MG63 (cell line): ENCODE measurements at places on chromosomes 3 and 15. TPM values are rescaled to one million over a fixed set of nuclear protein-coding genes. Genes with fewer than 3 reads are reported as not detected.

The LMCD1 gene
- total RNA-seq = 2.6 and 3.4 TPM in 2 replicates

The PDCD7 gene
- 32.6 and 43.7 TPM in 2 replicates for total RNA-seq

DNA sequence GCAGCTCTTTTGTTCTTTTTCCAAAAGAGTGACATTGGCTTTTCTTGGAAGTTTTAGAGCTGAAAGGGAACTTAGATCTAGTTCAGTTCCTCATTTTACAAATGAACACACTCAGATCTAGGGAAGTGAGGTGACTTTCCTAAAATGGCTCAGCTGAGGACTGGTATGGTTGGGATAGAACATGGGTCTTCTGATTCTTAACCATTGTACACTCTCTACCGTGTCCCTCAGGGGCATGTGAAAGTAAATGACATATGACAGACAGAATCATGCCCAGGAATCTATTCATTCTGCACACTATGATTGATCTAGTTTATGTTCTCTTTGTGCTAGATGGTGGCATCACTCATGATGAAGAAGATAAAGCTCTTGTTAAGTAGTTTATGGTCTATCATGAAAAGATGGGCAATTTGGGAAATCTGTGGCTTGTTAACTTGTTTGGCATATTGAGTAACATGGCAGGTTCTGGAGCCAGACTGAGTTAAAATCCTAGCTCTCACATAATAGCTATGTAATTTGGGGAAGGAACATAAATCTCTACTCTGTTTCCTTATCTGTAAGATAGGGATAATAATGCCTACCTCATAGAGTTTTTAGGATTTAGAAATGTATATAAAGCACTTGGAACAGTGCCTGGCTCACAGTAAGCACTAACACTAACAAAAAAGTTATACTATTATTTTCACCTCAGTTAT lies 30.9 kb downstream of the UBE2E1 start:
- DNase-seq = no peak

DNA sequence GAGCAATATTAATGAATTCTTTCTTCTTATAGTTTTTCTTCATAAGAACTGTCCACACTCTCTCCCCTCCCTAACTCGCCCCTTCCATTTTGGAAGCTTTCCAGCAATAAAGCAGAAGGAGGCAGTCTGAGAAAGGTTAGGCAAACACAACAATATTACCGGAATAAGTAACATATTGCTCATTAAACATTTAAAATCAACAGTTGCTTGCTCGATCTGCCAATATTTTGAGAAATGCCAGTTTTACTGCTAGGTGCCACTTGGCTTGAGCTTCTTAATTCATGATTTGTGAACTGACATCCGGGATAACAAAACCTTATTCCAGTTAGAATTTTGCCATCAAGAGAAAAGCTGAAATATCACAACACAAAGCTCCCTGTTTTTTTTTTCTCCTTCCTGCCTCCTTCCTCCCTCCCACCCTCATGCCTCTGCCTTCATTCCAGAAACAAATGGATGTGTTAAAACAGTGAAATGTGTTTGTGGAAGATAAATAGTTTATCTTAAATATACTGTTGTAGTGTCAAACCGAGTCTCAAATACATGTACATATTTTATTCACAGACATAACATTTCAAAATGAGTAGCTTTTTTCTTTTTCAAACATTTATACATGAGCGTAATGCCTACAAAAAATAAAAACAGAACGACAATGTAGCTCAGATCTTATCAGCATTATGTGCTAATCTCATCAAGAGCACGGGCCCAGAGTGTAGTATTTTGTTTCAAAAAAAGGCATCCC lies 253.7 kb downstream of the GAP43 start:
- DNase-seq = no peak

DNA sequence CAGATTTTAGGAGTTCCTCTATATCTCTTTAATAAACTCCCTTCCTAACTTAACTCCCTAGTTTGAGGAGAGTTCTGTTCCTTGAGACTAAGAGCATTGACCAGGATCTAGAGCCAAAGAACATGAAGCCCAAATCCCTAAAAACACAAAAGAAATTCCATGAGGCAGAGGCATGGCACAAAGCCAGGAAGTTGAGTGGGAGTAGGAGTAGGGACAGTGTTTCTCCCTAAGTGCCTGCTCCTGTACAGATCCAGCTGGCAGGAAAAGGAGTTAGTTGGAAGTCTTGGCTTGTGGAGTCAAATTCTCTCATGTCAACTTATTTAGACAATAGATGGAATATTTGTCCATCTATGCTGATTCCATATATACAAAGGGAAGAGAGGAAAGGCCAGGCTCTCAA lies 11.4 kb downstream of the ACTC1 start:
- DNase-seq = peak; percentile 60

- DNase-seq = no peak
Observed at GRCh38 chr3:55906896-55907295, 419.8 kb upstream of the WNT5A start.

DNA sequence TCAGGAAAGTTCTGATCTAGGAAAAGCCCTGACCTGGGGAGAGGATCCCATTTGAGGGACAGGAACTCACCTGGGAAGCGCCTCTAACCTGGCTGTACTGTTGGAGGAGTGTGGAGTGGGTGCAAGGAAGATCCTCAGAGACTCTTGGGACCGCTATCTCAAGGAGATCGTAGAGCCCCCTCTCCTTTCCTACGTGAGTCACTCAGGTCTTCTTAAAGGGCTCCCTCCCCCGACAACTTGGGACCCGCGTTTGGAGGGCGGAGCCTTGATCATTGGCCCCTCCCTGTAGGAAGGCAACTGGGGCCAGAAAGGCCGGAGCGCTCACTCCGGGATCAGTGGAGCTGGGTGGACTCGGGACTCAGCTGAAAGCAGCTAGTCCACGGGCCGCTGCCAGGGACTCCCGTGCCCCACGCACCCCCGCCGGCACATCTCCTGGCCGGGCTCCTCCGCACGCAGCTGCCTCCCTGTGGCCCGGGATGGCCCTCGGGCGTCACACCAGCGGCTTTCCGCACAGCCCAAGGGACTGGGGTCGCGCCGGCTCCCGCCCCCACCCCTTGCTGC lies 520 bp downstream of the SLC26A6 start:
- DNase-seq = peak; percentile 51

DNA sequence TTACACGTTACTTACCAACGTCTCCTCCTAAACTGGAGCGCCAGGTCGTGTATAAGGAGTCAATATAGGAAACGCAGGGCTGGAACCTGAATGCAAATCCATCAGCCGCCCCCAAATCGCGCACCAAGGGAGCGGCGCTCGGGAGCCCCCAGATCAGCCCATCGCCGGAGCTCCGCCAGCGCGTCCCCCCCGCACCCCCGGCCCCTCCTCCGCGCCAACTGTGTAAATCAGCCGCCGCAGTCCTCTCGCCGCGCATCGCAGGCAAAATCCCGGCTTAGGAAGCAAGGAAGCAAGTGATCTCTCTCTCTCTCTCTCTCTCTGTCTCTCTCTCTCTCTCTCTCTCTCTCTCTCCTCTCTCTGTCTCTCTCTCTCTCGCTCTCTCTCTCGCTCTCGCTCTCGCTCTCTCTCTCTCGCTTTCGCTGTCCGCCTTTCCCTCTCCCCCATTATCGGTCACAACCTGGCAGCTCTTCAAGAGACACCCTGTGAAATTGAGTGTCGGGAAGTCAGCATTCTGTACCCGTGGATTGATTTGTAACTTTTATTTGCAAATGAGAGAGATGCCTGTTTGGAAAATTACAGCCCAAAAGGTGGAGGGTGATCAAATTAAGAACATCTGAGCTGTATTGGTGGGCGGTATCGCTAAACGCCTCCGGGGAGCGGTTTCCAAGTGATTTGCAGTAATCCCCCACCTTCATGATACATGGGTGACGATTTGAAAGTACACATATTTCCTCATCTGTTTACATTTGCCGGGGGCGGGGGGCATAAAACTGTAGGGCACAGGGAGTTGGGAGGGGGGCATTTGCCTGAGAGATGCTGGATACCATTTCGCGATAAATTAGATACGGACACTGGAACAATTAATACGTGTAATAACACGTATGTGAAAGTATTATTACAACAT lies 645 bp upstream of the SLITRK3 start:
- DNase-seq = peak; percentile 25

DNA sequence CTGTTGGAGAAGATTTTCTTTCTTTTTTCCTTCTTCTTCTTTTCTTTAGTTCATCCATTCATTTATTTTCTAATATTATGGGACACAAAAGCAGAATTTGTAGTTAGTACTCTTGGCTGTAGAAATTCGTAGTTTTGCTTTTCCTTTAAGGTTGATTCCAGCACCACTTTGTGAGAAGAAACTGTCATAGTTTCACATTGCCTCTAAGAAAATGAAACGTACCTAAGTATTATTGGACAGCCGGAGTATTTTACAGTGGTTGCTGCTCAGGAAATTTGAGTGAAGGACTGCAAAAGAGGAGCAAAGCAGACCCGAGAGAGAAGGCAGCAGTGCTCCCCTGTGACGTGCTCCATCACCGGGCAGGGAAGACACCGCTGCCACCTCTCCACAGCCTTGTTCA lies 48.1 kb downstream of the PLCL2 start:
- DNase-seq = no peak

DNA sequence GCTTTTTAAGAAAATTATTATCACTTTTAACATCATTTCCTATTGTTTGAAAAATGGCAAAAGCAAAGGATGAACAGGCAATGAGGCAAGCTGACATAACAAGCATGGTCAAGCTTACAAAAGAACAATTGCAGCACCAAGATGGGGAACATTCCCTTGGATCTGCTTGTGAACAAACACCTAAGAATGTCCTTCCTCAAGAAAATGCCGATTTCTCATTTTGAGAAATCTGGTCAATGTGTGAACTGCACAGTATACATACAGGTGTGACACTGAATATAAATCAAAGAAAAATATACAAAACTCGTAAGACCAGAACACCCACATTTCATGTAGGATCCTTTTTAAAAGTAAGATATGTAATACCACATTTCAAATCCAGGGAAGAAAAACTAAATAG lies 58.9 kb downstream of the LRRFIP2 start:
- no peak for DNase-seq
